ENCODE measurements at places on chromosomes 11 and 22.

DNA sequence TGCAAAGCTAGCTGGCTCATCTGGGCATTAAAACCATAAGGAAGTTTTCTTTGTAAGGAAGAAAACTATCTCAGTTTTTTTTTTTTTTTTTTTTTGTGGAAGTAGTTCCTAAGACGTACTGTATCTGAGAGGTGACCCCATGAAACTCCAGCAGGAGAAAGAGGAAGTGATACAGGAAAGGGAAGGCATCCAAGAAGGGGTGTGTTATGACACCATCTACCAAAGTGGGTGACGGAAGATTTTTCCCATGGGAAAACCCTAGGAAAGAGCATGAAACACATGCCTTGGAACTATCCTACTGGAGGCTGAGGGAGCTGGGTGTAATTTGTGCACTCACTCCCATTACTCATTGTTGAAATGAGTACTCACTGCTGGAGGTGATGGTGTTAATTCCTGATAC, 63.8 kb upstream of the ARHGAP20 start:
- DNase-seq: no peak

DNA sequence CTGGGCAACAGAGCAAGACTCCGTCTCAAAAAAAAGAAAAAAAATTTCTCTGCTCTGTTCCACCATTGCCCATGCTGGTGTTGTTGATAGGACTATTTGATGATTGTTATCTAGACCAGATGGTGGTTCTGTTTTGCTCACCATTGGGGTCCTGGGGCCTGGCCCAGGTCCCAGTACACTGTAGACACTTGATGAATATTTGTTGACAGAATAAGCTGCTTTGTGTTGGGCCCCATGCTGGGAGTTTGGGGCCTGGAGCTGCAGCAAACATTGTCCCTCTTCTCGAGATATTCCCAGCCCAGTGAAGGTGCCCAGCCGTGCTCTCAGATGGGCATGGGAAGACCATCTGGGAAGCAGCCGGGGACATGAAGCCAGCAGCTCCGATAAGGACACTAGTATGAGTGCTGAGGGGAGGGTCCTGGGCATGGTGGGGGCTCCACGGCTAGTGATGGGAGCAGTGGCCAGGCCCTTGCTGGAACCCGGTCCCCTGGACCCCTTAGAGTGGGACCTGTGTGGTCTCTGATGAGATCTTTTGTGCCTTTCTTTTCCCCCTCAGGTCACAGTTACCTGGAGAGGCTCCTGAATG, 13.6 kb downstream of the INCENP start:
- no peak for DNase-seq

- DNase-seq: no peak
Measured at GRCh38 chr11:35253237-35253636, 114.3 kb downstream of the CD44 start.

DNA sequence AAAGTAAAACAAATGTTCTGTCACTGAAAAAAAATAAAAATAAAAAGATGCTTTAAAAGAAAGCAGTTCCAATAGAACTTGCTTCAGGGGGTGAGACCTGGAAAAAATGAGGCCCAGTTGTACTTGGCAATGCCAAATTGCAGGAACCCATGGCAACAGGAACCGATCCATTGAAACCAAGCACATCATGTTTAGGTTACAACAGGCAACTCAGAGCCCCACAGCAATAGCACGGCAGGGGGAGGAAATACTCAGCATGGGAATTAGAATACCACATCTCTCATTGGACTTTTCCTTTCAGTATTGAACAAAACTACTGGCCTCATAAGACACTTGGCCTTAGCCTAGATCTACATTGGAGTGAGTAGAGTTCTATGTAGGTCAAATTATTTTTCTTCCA, 84.3 kb downstream of the MSANTD4 start:
- no peak for DNase-seq

DNA sequence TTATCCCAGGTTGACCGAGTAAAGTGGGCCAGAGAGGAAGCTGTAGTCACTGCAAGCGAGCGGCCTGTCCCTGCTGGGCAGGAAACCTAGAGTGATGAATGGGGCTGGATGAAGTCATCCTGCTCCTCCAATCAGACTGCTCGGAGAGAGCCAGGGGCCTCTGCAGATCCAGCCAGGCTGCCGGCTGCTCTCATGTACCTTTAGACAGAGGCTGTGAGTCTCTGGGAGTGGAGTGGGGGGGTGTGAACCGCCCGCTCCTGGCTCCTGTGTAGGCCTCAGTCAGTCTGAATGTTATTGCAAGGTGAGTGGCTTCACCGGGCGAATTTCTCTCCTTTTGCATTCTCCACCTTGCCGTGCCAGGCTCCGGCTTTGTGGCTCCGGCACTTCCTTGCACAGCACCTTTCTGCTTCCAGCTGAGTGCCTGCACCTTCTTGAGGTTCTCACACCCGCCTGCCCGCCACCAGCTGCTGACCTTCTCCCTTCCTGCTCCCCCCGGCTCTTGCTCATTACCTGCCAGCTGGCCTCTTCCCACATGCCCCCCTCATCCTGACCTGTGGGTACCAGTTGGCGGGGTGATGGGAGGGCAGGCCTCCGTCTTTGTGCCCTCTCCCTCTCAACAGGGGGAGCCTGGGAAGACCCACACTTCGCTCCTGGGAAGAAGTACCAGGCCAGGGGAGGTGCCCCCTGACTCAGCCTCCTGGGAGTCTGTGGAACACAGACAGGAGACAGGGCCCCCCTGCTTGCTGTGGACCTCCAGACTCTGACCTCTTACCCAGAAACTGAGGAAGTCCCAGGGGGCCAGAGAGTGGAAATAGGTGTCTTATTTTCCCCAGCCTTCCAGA, 79.9 kb downstream of the GRAMD1B start:
- DNase-seq: no peak

GRCh38 chr11:115924744-115925567, 420.7 kb upstream of the CADM1 start:
- no peak for DNase-seq

GRCh38 chr22:27128461-27129085, 471.2 kb downstream of the MIAT start:
- DNase-seq: no peak

DNA sequence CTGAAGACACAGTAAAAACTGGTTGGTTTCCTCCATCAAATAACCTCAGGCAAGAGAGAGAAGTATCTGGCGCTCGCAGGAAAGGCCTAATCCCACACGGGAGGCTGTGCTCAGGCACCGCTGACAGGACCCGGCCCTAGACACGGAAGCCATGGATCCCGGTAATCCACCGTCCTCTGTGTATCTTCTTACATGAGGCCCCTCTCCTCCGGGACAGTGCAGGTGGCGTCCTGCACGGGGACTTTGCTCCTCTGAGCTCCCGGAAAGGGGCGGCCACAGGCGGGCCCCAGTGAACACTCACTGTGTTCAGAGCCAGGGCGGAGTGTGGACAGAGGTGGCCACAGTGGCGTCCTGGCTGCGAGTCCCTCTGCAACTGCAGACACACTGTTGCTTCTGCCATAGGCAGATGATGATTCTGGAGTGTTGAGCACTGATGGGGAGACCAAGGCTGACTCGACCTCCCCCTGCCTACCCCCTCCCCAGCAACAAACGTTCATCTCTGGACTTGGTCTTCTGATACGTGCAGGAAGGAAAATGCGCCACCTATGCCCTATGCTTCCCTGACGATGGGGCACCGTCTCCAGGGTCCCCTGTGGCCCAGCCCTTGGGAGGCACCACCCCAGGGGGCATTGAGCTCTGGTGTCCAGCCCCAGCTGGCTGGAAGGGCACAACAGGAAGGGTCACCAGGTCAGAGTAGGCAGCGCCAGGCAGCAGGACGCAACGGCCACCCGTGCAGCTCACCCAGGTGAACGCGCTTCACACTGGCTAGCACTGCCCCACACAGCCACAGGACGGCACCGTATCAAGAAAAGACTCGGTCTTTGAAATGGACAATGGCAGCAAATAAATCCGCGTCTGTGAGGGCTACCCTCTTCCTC, 95.7 kb downstream of the TRMU start:
- no peak for DNase-seq

GRCh38 chr11:111176603-111177002, 68.9 kb upstream of the POU2AF2 start:
- DNase-seq: no peak

DNA sequence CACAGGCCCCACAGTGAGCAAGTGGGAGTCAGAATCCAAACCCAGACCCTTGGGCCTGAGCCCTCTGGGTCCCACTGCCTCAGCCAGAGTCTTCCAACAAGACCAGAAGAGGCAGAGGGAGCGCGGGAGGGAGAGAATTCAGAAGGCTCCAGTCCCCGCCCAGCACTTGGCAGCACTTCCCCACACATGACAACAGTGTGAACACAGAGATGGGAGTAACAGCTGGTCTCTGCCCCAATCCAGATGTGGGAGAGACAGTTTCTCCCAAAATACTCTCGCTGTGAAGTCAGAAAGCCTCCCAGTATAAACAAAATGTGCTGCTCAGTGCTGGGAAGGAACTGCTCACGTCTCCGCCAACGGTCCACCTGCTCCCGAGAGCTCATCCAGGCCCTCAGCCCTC, 219.9 kb downstream of the MN1 start:
- DNase-seq: no peak

- no peak for DNase-seq
Measured at GRCh38 chr11:8257003-8257664, 6.5 kb downstream of the LMO1 start.

DNA sequence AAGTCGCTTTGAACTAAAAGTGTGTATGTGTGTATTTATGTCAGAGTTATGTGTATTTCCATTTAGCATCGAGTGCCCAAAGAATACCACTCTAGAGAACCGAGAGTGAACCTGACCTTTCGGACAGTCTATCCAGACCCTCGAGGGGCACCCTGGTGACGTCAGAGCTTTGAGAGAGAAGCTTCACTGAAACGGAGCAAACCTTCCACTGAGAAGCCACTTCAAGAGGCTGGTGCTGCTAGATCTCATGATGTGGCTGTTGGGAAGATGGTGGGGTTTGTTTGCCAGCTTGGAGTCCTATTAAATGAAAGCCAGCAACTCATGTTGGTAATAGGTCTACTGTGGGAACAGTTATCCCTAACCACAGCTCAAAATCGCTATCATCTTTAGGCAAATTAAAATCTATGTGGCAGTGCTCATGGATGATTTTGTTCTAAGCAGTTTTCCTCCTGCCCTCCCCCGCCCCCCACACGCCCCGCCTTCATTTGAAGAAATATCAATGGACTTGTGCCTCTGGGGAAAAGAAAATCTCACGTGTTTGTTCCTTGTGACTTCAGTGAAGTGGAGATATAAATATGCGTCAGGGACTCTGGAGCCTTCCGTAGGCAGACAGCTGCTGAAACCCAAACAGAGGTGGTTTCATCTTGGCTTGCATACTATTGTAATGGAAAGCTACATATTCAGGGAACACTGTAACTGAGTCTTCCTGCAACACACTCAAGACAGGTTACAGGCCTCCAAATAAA, 22.4 kb upstream of the C11orf96 start:
- no peak for DNase-seq

DNA sequence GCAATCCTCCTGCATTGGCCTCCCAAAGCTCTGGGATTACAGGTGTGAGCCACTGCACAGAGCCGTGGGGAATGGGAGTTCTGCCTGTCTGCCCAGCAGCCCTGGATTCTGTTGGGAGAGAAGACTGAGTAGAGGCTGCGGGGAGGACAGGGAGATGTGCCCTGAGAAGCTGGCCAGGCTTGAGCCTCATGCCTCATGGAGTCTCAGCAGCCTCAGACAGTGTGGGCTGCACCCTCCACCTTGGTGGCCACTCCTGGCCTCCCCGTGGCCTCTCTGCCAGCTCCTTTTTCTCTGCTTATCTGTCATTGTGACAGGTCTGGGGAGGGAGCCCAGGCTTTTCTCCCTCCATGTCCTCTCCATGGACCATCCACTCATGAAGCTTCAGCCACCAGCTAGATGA, 43.2 kb downstream of the DKK3 start:
- DNase-seq: no peak

GRCh38 chr11:44000731-44001130, 47.0 kb upstream of the ACCSL start:
- no peak for DNase-seq

DNA sequence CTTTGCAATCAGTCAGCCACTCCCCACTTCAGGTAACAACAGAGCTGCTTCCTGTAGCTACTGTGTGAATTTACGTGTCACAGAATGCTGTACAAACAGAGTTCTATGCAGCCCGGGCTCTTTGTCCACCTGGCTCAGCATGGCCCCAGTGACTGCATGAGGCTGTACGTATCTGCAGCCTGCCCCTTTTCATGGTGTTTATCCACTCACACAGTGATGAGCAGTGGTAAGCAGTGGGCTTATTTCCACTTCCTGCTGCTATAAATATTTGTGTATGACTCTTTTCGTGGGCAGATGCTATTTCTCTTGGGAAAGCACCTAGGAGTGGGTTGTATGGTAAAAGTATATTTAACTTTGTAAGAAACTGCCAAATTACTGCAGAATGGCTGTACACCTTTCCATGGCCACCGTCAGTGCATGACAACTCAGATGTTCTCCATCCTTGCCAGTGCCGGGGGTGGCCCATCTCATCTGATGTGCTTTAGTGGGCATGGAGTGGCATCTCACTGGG, 43.3 kb downstream of the MYEOV start:
- no peak for DNase-seq

DNA sequence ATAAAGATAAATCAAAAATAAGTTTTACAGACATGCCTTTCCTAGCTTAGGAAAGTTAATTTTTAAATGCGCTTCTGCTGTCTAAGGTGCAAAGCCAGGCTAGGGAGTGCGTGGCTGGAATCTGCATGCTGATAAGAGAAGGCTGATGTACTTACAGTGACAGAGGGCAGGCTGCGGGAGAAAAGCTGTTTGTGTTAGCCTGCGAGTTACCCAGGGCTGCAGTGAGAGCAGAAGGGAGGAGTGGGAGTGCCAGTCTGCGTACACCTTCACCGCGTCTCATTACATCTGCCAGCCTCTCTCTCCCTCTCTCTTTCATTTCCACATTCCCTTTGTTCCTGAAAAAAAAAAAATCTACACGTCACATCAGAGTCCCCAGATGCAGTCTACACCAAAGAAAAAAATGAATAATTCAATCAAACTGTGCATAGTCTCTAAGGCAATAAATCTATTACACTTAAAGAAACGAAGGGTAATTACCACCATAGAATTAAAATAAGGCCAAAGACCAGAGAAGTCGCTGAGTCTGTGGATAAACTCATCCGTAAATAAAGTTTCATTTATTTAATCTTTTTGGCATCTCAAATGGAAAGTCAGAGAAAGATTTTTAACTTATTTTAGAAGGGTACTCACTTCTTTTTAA, 126.4 kb upstream of the C11orf58 start:
- no peak for DNase-seq

- DNase-seq: no peak
Measured at GRCh38 chr22:31550871-31551370, 54.6 kb downstream of the SFI1 start.

DNA sequence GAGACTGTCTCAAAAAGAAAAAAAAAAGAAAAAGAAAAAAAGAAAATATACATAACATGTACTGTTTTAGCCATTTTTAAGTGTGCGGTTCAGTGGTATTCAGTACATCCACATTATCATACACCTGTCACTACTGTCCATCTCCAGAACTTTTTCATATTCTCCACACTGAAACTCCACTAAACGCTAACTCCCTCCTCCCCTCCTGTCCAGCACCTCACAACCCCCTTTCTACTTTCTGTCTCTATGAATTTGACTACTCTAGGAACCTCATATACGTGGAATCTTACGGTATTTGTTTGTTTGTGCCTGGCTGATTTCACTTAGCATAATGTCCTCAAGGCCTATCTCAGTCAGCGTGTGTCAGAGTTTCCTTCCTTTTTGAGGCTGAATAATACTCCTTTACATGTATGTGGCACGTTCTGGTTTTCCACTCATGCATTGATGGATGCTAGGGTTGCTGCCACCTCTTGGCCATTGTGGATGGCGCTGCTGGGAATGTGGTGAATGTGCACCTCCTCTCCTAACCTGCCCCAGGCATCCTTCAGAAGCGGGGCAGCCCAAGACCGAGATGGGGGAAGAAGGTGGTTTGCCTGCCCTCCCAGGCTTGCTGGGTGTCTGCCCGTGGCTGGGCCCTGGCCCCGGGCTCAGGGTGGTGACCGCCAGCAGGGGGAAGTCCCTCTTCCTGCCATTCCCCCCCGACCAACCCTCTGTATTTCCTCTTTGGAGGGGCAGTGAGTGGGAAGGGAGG, 60.5 kb downstream of the BCR start:
- DNase-seq: no peak

Measured in NCI-H1436 treated with DMSO at 0.1 percent for 48 hours (cell line).